Stimulated activated CD8-positive, alpha-beta memory T cell treated with anti-CD3 and anti-CD28 coated beads, Interleukin-4, amount 100 ng/mL, for 24 hours (primary cell): ENCODE measurements at places on chromosomes 12 and 14.
A peak's percentile ranks its signal among the peaks of the same experiment; 100 is the strongest.

DNA sequence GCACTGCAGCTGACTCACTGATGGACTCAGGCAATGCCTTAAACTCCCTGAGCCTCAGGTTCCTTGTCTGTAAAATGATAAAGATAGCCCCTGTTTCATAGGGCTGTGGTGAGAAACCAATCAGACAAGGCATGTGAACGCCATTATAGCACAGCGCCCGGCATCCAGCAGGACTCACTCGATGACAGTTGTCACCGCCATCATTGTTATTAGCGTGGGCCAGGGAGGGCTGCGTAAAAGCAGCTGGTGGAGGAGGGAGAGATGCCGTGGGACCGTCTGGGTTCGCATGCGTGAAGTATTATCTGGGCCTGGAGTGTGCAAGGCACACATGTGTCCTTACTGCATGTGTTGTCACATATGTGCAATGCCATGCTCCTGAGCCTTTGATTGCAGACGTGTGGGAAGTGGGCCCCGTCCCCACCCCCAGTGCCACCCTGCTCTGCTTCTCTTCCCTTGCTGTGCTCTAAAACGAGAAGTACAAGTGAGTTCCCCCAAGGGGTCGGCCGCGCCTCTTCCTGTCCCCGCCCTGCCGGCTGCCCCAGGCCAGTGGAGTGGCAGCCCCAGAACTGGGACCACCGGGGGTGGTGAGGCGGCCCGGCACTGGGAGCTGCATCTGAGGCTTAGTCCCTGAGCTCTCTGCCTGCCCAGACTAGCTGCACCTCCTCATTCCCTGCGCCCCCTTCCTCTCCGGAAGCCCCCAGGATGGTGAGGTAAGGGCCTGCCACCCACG lies at the start of gene PTPN6:
Gene PTPN6 (plus strand): TSS at position 546 of the 730 bp plus-strand sequence. CDS start 157 bp downstream, at position 703.
- no peak for DNase-seq

- DNase-seq = peak; percentile 67
Observed at GRCh38 chr12:132614861-132615578, 3.6 kb upstream of the P2RX2 start.

- DNase-seq = no peak
Observed at GRCh38 chr14:31660191-31660590, 99.0 kb downstream of the NUBPL start.

DNA sequence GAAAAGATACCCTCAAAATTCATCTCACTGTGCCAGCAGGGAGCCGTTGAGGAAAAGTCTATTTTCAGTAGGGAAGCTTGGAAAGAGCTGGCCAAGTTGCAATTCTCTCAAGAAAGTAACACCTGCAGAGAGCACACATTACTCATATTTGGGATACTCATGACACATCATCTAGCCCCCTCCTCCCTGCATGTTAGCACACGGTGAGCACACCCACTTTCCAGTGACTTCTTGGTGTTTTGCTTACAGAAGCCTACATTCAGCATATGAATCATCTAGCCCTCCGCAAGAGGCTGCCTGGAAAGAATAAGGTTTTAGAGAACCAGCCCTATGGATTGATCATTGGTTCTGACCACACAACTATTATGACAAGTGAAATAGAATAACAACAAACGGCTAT lies 124.5 kb downstream of the PTPRO start:
- DNase-seq = no peak

- no peak for DNase-seq
Observed at GRCh38 chr14:91244501-91244901, at the start of gene GPR68. Gene GPR68, minus strand, starts transcription at chr14:91244704. Its CDS starts 9,654 bp downstream, at chr14:91235050.
